Colonic mucosa (tissue), 4 donors: ENCODE measurements at places on chromosomes 4 and X.

DNA sequence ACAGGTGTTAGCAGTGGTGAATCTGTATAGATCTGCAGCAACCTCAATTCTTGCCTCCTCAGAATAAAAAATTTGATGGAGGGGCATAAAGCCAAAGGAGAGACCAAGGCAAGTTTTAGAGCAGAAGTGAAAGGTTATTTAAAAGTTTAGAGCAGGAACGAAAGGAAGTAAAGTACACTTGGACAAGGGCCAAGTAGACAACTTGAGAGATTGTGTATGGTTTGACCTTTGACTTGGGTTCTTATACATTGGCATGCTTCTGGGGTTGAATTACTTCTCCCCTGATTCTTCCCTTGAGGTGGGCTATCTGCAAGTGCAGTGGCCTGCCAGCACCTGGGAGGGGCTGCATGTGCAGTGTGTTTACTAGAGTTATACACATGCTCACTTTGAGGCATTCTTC is 278.8 kb upstream of the NDST3 start:
- DNase-seq, result no peak

GRCh38 chr4:44663539-44664263 is 12.3 kb upstream of the YIPF7 start:
- DNase-seq, result no peak

GRCh38 chr4:108714880-108715279 is 48.0 kb downstream of the ETNPPL start:
- no peak for DNase-seq

DNA sequence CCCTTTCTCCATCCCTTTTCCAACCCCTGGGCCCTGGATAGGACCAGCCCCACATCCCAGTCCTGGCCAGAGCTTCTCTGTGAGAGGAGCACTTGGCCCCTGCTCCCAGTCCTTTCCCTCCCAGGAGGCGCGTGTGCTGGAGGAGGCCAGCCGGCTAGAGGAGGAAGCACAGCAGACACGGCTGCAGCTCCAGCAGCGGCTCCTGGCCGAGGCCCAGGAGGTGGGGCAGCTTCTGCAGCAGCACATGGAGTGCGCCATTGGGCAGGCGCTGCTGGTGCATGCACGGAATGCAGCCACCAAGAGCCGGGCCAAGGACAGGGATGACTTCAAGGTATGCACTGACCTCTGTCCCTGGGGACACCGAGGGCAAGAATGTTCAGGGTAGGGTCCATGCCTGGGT is 87.5 kb downstream of the EVC start:
- DNase-seq, result no peak

DNA sequence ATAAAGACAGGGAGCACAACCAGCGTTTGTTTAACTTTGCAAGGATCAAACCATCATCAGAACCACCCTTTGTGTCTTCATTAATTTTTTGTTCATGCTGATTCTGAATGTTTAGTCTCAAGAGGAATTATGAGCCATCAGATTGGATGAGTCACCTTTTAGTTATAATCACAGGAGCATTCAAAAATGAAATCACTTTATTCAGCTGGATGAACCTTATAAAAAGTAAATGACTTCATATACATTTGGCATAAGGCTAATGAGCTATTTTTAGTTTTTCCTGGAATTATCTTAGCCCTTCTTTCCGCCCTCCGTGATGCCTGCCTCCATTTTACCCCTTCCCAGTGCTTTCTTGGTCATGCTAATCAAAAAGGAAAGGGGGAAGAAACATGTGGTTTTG is 103.6 kb downstream of the SORBS2 start:
- DNase-seq, result no peak
